ENCODE measurements at places on chromosomes 16 and 17.

DNA sequence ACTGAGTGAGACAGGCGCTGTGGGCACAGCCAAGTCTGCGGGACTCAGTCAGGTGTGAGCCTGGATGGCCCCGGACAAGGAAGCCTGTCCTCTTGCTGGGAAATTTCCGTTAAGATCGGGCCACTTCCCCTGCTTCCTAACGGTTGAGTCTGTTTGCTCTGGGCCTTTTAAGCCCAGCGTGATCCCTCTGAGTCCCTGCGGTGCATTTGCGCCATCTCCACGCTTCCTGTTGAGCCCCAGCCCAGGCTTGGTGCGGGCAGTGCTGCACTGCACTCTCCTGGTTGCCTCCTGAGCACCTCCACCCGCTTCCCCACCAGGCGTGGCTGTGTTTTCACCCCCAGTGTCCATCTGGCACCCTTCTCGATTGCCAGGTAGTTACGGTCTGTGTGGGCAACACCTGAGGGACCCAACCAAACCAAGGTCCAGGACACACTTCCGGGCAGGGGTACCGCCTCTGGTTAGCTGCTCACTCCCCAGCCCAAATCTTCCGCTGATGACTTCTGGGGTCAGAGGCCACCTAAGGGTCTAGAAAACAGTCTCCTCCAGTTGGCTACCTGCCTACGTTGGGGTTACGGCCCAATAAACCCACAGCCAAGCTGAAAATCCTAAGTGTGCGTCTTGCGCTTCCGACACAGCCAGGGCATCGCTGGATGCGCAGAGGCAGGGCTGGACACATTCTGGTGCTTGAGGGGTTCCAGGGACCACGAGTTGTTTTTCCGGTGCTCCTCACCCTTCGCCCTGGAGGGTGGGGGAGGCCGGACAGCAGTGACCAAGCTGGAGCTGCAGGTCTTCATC is 1.4 kb upstream of the SLC25A10 start:
- no peak for DNase-seq

GRCh38 chr16:54051821-54052220 is 234.8 kb downstream of the IRX3 start:
- no peak for DNase-seq

DNA sequence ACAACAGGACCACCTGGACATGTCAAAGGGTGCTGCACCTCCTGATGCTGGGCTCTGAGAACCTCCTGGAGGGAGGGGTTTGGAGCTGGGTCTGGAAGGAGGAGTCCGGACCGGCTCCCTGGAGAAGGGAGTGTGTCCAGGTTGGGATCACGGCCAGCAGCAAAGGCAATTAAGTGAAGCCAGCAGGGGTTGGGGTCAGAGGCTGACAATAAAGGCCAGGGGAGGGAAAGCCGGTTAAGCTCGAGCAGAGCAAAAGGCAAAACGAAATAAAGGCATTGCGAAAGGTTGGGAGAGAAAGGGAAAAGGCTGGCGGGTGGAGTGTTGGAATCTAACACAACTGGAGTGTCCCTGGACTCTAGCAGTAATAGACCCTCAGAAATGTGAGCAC is 992 bp upstream of the CACNG4 start:
- DNase-seq: no peak

DNA sequence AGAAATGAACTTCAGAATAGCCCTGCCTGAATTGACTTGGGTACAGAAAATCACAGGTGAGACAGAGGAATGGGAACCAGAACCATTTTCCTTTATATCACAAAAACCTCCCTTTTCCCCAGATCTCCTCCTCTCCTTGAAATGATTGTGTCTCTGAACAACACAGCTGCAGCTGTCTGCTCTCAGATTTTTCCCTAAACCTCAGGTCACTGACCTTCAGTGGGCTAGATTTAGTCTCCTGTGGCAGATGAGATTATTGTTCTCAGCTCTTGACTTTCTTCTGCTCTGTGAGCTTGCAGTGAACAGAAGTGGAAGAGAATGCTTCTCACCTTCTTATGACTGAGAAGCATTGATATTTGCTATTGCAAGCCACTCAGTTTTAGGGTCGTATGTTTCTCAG is 92.3 kb upstream of the FAM20A start:
- no peak for DNase-seq

- peak; percentile 34 for DNase-seq
Observed at GRCh38 chr17:4500191-4500571, 1.5 kb downstream of the SPNS2 start.

DNA sequence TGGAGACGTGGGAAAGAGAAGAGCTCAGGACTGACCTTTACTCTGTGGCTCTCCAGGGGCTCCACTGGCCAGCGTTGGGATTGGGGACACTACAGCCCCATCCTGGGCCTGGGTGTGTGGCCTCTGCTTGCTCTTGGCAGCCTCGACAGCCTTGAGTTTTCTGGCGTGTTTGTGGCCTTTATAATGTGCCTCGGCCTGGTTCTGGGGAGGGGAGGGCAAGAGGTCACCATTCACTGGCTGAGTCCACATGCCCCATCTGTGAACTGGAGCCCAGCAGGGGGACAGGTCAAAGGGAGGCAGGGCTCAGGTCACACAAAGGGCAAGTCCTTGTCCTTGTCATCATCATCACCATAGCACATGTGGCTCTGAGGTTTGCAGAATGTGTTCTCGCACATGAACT is 11.7 kb downstream of the NKIRAS2 start:
- no peak for DNase-seq

GRCh38 chr16:13839577-13839976 is 80.4 kb upstream of the ERCC4 start:
- DNase-seq: no peak

- DNase-seq: no peak
Observed at GRCh38 chr16:15648135-15648730, 1.8 kb upstream of the NDE1 start.
